ENCODE measurements at places on chromosomes 16 and 17.

DNA sequence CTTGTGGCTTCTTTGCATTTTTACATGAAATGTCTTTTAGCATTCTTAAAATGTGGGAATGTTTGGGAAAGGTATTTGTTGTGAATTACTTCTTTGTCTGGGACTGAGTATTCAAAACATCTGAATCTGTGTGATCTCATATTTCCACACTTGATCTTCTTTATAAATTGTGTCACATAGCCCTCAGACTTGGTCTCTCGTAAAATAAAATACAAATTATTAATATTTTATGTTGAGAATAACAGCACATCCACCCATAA is 81.9 kb downstream of the TUBD1 start:
- DNase-seq = no peak

GRCh38 chr16:84117494-84117843 is 727 bp upstream of the MBTPS1 start:
- no peak for DNase-seq

GRCh38 chr17:59488805-59489204 is 76.6 kb upstream of the DHX40 start:
- DNase-seq = no peak

DNA sequence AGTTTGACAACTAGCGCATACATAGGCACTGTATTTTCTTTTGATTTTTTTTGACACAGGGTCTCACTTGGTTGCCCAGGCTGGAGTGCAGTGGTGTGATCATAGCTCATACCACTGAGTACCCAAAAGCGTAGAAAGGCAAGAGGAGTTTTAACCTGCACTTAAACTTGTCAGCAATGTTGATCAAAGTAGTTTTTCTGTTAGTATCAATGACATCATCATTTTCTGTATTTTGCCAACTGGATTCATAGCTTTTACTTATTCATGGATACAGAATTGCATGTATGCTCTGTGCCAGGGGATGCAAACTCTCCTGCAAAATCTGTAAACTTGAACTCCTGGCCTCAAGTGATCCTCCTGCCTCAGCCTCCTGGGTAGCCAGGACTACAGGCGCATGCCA is 55.9 kb upstream of the ATP2A3 start:
- no peak for DNase-seq

DNA sequence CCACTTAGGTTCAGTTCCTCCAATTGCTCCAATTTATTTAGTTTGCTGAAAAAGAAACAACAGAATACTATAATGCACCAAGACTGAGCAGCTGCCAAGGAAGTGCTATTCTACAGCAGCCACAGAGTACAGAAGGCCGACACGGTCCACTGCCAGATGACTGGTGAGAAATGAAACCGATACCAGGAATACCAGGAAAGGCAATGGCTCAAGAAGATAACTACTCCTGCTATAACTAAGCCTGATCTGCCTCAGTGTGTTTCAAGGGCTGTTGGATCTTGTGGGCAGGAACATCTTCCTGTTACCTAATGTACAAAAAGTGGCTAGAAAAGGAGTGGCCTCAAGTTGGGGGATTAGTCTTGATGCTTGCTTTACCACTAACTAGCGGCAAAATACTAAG is 32.8 kb downstream of the MARVELD3 start:
- no peak for DNase-seq

Measured in stimulated activated CD8-positive, alpha-beta memory T cell treated with anti-CD3 and anti-CD28 coated beads, Interleukin-2, amount 100 ng/mL, for 1 hour (primary cell).